ENCODE measurements at places on chromosomes 16 and 17. TPM values are rescaled to one million over a fixed set of nuclear protein-coding genes. Genes with fewer than 3 reads are reported as not detected.
A peak's percentile ranks its signal among the peaks of the same experiment; 100 is the strongest.

Gene DDX52
- total RNA-seq = 13.6 TPM

Gene GLP2R
- total RNA-seq = not detected

Gene RAB11FIP4
- total RNA-seq = 25.1 TPM

Gene CCL8
- total RNA-seq = 3.2 TPM

Gene MT1E
- total RNA-seq = 359 TPM

Gene COPZ2
- 5.2 TPM for total RNA-seq

Gene CES3
- total RNA-seq = 1.4 TPM

Gene DLX3
- total RNA-seq = 0.20 TPM

Gene MYH11
- total RNA-seq = 33.6 TPM

Gene CACNA1H
- 17.6 TPM for total RNA-seq

Gene HYDIN
- total RNA-seq = 43.0 TPM

Gene PSMD11
- 71.4 TPM for total RNA-seq

Gene PSMB3
- 140 TPM for total RNA-seq

Gene HIGD1B
- total RNA-seq = 33.3 TPM

Gene IRX6
- 2.1 TPM for total RNA-seq

Gene CLEC18A
- 3.0 TPM for total RNA-seq

Gene CLDN7
- 134 TPM for total RNA-seq

GRCh38 chr16:56841233-56841632, 23.8 kb upstream of the SLC12A3 start:
- DNase-seq = no peak

GRCh38 chr17:14152721-14153120, 83.4 kb downstream of the COX10 start:
- no peak for DNase-seq

- no peak for DNase-seq
Observed at GRCh38 chr17:72775237-72775636, 317.3 kb downstream of the SLC39A11 start.

DNA sequence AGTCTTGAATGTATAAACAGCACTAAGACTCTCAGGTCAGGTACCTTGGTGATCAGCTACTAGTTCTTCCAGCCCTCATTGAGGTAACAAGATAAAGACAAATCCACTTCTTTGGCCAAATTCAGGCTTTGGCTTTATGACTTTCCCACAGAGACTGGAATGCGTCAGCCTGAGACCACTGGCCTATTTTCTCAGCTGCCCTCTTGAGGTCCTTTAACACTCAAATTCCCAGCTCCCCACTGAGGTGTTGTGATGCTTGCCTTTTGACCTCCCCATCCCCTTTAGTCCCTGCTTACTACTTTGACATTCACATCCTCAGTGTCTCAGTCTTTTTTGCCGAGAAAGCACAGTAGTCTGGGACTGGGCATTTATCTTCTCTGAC, 10.6 kb downstream of the TNFAIP1 start:
- DNase-seq = no peak

- DNase-seq = peak; percentile 86
Observed at GRCh38 chr17:18247613-18248001, 10.9 kb downstream of the FLII start.

DNA sequence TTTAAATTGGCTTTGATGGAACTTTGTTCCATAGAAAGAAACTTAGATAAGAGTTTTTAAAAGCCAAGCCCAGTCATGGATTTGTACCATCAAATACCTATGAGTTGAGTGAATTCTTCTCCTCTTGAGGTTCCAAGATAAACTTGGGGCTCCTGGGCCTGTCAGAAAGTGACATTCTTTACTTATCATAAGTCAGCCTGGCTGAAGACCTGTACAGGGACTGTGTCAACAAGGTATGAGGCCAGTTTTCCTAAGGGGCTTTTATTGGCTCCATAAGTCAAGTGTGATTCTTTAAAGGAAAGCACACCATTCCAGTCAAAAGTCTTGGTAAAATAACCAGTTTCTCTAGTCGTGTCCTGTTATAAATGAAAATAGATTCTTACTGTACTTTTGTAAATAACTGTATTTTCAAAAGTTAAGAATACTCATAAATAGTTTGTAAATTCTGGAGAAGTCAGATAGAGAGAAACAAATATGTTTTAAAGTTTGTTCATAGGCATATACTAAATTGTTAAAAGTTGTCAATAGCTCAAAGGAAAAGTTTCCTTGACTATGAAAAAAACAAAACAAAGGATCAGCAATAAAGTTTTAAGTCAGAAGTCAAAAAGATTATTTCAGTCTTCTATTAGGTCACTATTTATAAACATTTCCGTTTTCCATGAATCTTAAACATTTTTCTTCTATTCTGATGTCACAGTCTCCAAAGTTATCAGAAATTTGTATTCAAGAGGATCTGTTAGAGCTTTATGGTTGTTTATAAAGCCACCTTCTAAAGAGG, 22.5 kb upstream of the MYO1D start:
- DNase-seq = no peak

DNA sequence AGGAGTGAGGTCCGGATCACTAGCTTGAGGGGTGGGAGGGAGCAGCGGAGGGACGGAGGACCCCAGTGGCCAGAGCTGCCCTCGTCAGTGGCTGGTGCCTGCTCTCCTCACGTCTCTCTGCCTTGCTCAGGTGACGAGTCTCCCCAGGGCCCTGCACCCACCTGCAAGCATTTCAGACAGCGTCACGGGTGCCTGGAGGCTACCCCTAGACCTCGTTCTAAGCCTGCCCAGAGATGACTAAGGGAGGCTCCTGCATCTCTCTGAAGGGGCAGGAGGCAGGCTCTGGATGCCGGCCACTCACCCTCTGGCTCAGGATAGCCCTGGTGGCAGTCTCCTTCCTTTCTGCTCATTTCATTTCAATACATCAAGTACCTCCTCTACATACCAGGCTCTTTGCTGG, 68.8 kb downstream of the MRC2 start:
- no peak for DNase-seq

DNA sequence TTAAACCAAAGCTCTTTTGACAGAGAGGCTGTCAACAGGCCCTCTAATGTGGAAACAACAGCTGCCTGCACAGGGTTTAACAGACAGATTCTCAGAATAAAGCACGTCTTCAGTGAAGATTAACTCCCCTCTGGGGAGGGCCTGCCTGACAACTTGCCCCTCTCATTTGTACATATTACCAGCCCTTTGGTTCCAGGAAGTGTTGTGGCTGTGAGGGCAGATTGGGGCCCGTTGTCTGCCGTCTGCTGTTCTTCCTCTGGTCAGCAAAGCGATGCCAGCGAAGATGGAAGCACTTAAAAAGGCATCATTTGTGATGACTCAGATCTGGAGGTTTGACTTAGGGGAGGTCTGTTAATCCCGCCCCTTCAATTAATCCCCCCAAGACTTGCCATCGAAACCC, 177.0 kb upstream of the IRX6 start:
- no peak for DNase-seq

GRCh38 chr16:15961060-15961511, 11.7 kb downstream of the ABCC1 start:
- no peak for DNase-seq

DNA sequence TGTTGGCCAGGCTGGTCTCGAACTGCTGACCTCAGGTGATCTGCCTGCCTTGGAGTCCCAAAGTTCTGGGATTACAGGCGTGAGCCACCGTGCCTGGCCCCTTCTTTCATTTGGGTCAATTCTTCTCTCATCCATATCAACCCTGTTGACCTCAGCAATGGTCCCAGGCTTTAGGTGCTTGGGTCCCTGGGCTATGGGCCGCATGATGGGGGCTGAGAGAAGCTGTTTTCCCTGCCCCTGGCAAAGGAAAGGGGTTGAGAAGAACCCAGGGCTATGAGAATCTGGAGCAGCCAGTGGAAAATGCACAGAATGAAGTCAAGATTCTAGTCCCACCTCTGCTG, 90.2 kb upstream of the TOB1 start:
- DNase-seq = no peak

DNA sequence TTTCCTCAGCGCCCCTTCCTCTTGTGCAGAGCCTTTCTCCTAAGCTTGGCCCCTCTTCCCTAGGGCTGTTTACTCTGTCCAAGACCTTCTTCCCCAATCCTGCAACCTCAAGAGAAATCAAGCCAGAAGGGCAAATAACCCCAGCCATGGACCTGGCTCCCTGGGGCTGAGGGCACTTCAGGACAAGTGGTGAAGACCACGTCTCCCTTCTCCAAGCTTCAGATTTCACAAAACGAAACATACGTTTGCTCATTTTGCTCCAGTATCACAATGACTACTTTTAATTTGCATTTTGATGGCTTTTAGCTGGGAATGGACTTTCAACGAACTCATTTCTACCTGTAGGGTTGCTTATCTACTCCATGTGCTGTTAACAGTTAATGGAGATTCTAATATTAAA, 139.8 kb upstream of the CACNG5 start:
- DNase-seq = no peak

GRCh38 chr17:8994319-8994718, 27.0 kb upstream of the NTN1 start:
- peak; percentile 83 for DNase-seq

GRCh38 chr17:61253937-61254574, 145.6 kb upstream of the TBX2 start:
- no peak for DNase-seq

- no peak for DNase-seq
Observed at GRCh38 chr16:78553268-78554039, 454.0 kb downstream of the WWOX start.

DNA sequence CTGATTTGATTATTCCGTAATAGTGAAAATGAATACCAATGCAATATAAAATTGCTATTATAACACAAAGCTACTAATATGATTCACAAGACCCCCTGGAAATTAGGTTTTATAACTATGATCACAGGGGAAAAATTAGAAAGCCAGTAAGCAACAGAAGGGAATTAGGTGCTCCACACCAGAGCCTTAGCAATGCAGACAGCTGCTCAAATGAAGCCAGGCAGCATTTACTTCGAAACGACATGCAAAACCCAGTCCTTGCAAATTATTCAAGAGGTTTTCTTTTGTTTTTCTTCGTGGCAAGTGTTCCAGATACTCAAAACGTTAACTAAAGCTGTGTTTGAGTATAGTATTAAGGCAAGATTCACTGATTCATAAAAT, 47.9 kb downstream of the TOX3 start:
- DNase-seq = no peak

DNA sequence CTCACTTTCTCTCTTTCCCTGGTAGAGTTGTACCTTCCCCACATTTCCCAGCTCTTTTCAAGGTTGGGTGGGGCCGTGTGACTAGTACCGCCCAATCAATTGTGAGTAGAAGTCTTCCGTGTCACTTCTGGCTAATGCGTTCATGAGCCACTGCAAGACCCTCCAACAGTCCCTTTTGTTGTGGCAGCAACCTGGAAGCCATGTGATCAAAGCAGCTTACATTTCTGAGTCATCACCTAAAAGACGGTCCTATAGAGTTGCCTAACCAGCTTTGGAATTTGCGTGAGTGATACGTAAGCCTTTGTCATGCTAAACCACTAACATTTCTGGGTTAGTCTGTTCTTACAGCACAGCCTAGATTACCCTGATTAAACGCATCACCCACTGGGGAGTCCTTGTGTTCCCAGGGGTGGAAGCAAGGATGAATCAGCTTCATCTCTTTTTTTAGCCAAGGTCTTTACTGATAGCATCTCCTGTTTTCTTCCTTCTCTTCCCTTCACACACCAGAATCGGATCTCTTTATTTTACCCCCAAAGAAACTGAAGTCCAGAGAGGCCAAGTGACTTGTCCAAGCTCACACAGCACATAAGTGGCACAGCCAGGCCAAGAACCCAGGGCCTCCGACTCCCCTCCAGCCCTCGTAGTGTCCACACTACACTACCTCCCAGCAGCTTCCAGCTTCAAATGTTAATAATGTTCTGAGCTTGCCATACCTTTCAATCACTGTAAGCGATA, 366.3 kb upstream of the XYLT1 start:
- no peak for DNase-seq

DNA sequence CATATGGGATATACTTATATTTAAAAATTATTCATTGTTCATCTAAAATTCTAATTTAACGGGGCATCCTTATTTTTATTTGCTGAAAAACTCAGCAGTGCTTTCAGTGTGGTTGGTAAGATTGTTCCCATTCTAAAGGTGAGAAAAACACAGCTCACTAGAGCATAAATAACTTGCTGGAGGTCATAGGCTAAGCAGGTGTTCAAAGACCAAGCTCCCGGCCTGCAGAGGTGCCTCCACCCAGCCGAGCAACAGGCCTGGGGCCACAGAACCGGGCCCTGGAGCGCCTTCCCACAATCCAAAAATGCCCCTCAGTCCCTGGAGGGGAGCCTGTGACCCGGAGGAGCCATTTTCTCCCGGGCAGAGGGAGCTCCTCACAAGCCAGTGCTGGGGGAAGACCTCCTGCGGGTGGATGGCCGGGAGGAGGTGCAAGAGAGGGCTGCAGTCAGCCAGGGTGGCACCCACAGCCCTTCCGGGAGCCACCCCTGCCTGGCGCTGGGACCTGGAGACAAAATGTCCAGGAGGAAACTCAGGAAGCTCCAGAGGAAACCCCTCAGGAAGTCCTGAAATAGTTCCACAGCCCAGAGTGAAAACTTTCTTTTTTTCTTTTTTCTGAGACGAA, 14.7 kb downstream of the ABR start:
- no peak for DNase-seq

GRCh38 chr16:49811644-49812334, 44.1 kb downstream of the ZNF423 start:
- no peak for DNase-seq

DNA sequence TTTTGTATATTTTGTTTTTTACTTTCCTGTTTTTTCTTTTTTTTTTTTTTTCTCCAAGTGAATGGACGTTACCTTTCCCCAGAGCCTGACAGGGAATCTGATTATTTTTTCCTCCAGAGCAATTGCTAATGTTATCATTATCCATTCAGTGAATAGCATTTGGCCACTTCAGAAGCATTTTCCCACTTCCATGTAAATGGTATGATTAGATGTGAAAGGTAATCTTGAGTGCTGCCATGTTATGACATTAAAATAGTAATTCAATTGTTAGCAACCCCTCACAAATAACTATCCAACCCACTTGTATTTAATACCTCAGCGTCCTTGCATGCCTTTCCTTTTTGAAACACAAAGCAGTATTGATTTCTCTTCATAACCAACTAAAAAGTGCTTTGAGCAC, 1243.8 kb downstream of the CDH8 start:
- DNase-seq = no peak

GRCh38 chr17:38727736-38728135, 2.4 kb upstream of the CISD3 start:
- DNase-seq = no peak

DNA sequence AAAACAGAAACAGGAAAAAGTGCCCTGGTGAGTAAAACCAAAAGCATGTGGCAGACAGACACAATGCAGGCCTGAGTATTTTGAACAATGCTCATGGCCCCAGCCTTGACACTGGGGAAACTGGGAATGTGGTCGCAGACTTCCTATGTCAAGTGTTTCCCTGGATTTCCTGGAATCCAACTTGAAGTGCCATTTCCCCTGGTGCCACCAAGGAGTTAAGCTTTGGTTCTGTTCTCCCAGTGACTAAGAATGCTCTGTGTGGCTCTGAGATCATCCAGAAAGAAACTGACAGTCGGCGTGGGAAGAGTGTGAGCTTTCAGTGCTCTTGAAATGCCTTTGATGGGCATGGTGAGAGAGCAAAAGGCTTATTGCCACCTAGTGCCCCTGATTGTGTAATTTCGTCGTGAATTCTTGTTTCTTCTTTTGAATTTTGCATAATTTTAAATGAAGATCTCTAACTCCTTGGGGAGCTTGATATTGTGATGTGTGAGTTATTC, 96.0 kb downstream of the YPEL2 start:
- DNase-seq = no peak

- DNase-seq = no peak
Observed at GRCh38 chr16:55821210-55821609, 11.7 kb downstream of the CES1 start.

GRCh38 chr17:35188111-35188510, 6.1 kb downstream of the SLC35G3 start:
- DNase-seq = no peak

Measured in upper lobe of left lung (tissue), 6 donors.